ENCODE measurements at places on chromosomes 12 and 14.

- DNase-seq: no peak
Measured at GRCh38 chr12:129404556-129404955, 499.3 kb downstream of the TMEM132D start.

- DNase-seq: no peak
Measured at GRCh38 chr12:128116537-128116936, 150.4 kb upstream of the TMEM132C start.

DNA sequence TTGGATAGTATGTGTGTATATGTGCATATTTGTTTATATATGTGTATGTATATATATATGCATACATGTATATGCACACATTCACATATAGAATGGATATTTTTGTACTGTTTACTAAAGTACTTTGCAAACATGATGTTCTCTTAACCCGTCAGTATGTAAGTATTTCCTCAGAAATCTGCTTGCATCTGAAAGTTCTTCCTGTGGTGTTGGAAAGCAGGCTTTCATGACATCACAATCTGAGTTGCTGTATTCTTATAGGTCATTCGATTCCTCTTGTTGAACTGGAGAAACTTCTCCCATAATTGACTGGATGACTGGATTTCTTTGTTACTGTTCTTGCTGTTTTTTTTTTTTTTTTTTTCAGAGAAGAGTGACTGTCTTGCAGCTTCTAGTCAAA is 29.1 kb downstream of the GABARAPL1 start:
- no peak for DNase-seq

DNA sequence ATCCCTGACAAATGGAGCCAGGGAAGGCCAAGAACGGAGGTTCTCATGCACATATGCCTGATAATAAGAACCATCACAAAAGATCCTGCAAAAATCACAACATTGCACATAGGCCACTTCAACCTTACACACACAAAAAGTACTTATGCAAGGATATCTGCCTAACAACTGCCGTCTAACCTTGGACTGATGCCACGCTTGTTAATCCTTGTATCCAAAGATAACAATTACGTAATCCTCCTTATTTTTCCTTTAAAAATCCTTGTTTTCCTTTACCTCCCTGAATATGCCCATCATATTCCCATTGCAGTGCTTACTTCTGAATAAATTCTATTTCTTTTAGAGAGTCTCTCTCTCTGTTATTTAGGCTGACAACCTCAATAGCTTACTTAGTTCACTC is 59.5 kb downstream of the TMEM116 start:
- DNase-seq: no peak

DNA sequence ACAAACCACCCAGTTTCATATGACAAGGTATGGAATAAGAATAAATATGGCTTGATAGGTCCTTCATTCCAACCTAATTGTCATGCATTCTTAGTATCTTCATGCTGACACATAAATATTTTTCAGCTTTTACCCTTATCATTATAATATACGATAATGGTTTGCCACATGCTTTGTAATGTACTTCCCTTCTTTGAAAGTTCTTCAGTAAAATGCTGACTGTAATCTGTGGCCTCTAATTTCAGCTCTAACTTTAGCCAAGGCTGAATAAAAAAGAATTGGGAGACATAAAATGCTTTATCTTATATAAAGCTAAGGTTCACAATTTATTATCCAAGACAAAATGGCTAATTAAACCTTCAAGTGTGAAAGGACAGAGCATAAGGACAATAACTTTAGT is 2.6 kb upstream of the MAP4K5 start:
- no peak for DNase-seq

DNA sequence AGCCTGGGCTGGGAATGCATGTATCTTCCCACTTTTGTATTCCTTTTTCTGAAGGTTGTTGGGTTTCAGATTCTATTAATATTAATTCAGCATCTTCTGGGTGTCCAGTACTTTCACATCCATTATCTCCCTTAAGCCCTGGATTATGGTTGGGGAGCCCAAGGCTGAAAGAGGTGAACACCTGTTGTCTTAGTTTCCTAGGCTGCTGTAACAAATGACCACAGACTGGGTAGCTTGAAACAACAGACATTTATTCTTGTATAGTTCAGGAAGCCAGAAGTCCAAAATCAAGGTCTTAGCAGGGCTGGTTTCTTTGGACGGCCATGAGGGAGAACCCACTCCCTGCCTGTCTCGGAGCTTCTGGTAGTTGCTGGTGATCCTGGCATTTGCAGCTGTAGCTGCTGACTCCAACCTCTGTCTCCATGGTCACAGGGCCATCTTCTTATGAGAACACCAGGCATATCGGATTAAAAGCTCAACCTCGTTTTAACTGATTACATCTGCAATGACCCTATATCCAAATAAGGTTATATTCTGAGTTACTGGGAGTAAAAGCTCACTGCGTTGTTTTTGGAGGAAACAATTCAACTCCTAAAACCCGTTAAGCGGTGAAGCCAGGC is 68.2 kb upstream of the CLMN start:
- DNase-seq: no peak
